ENCODE measurements at places on chromosomes 4 and X. TPM values are rescaled to one million over a fixed set of nuclear protein-coding genes. Genes with fewer than 3 reads are reported as not detected.

PAGE5 gene
- not detected for total RNA-seq

CXXC4 gene
- not detected for total RNA-seq

MAP3K15 gene
- not detected for total RNA-seq

F11 gene
- total RNA-seq = not detected

DNA sequence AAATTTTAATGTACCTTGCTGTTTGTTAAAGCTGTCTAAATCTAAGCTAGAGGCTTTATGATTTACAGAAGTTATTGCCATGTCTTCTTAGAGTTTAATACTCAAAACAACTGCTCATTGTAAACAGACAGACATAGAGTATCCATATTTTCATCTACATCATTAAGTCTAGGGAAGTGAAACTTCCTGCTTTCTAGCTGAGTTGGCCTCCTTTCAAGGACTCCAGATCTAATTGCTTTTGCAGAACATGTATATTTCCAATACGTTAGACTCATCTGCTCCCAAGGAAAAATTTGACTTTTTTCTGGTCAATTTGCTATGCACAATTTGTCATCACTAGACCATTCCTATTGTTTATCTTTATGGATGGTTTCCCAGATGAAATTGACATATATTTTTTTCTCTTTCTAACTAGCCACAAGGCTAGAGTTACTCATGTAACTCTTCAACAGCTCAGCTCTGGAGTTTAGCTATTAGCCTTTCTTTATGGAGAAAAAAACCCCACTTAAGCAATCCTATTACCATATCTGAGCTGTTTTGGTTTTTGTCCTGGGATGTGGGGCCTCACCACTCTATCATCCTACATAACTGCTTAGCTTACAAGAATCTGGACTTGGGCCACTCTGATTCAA lies 122.9 kb downstream of the PPA2 start:
- DNase-seq = no peak

DNA sequence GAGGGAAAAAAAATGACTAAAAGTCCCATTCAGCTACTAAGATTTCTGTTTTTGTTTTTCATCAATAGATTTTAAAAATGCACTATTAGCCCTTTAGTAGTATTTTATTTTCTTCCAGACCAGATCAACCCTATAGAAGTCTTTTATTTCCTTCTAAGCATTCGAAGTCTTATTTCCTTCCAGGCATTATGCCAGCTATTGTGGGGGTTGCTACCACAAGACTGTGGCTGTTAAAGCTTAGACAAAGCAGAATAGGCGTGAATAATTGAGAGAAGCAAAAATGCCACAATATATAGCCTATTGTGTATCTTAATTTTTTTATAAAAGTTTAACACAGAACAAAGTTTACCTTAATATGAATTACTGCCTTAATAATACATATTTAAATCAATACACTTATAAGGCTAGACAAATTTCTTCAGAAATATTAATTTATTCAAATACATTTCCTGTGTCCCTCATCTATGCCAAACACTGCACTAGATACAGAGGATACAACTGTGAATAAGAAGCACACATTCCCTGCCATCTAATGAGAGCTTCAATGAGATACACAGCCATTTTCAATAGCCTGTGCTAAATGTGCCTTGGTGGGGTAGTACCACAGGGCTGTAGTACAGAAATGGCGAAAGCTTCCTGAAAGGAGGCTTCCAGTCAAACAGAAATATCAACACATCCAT lies 33.1 kb downstream of the SLC10A7 start:
- no peak for DNase-seq

DNA sequence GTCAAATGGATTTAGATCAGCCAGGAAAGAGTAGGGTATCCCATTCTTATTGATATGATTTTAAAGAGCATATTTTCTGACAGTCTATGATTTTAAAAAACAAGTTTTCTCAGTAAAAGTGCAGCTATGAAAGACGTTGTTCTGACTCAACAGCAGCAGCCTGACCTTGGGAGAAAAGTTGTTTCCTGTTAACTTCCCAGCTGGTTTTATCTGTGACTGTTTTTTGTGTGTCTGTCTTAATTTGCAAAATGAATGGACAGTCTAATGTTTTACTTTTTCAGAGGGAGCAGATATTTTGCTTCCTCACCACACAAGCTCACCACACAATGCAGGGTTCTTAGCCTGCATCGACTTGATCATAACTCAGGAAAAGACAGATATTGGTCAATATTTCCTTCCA lies 764 bp upstream of the MTHFD2L start:
- DNase-seq = no peak

DNA sequence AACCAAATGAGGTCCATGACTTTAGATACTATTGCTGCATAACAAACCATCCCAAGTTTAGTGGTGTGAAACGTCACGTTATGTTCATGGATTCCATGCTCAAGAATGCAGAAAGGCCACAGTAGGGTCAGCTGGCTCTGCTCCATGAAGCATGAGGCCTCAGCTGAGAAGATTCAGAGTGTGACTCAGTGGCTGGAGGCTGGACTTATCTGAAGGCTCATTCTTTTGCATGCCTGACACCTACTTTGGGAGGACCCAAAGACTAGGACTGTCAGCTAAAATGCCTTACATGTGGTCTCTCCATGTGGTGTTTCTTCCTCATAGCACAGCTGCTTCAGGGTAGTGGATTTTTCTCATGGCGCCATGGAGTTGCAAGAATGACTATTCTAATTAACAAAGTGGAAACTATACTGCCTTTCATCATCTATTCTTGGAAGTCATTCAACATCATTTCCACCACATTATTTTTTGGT lies 11.5 kb upstream of the CCDC149 start:
- no peak for DNase-seq

DNA sequence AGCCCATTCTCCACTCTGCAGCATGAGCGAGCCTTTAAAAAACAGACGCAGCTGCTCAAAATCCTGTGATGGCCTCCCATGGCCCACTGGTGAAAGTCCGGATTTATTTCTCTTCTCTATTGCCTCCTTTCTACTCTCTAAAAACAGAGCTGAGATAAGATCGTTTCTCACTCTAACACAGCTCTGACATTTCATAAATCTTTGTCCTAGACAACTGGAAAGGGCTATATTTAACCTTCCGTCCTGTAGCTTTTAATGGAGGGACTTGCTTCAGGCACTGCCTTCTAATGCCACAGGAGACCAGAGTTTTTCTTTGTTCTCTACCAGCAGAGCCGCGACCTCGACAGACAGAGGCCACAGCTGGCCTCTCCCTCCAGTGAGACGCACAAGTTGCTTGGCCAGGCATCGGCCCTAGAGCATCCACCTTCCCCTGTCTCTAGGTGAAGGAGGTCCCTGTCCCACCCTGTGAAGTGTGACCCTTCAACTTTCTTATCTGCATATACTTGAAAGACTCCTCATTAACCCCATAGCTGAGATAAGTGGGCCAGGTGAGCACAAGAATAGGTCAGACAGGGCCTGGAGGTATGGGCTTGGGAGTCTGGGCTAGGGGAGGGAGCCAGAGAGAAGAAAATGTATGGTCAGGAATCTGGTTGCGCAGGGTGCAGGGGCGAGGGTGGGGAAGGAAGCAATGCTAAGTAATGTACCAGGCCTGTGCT lies 50.0 kb downstream of the RTL5 start:
- DNase-seq = no peak

- DNase-seq = no peak
Observed at GRCh38 chr4:32129967-32130366, 1409.8 kb downstream of the PCDH7 start.

DNA sequence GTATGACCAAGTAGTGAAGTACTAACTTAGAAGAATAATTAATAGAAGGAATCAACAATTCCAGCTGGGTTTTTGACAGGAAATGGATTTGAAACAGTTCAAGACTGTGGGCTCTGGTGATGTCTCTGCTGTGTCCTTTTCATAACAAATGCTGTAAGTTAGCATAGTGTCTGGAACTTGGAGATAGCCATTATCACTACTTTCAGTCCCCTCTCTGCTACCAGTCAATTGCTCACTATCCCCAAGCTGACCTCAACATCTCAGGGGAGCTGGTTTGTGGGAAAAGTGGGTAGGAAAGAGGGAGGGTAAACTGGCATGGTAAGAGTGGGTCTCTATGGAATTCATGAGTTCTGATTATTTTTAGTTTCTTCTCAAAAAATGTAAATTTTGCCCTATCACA lies 231.4 kb upstream of the MID1 start:
- no peak for DNase-seq

DNA sequence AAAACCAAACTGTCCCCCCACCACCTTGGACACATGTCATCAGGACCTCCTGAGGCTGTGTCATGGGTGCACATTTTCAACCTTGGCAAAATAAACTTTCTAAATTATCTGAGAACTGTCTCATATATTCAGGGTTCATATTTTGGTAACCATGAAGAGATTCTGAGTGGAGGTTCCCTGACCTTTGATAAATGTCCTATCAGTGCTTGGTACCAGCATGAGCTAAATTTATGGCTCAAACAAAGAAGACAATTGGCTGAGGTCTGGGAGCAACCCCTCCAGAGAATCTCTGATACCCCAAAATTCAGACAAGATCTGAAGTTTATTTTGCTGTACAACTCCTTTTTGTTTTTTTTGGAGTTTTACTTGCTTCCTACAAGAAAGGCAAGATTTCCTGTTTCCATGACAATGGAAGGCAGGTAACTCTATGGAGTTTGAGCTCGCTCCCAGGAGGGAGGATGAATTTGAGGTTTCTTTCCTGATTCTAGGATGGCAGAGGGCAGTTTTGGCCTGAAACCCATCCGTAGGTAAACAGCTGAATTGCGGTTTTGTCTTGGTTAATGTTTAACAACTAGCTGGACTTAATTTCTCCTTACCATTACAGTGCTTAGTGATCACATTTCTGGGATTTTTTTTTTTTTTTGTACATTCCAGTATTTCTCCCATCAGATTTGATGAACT lies 14.5 kb downstream of the UGT2B15 start:
- no peak for DNase-seq

- no peak for DNase-seq
Observed at GRCh38 chr4:11081006-11081405, 347.7 kb downstream of the HS3ST1 start.

DNA sequence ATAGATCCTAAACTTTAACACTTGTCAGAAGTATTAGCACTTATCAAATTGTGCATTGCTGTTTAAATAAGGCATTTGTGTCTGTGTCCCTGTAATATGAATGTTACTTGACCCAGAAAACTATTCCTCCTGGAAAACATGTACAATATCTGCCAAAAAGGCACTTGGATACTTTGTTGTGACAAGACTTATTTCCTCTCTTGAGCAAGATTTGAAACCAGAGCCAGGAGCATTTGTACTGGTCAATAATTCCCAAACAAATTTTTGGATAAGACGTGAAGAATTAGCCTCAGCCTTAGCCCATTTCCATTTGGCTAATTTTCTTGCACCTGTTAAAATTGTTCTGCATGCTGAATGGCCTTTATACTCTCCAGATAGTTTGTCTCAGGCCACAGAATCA lies 176.3 kb upstream of the GK2 start:
- DNase-seq = no peak
